Activated naive CD4-positive, alpha-beta T cell treated with anti-CD3 and anti-CD28 coated beads for 36 hours (primary cell): ENCODE measurements at places on chromosomes 1 and 21. TPM values are rescaled to one million over a fixed set of nuclear protein-coding genes. Genes with fewer than 3 reads are reported as not detected.

- DNase-seq, result no peak
Measured at GRCh38 chr1:52249831-52250230, 107.9 kb downstream of the ZFYVE9 start.

DNA sequence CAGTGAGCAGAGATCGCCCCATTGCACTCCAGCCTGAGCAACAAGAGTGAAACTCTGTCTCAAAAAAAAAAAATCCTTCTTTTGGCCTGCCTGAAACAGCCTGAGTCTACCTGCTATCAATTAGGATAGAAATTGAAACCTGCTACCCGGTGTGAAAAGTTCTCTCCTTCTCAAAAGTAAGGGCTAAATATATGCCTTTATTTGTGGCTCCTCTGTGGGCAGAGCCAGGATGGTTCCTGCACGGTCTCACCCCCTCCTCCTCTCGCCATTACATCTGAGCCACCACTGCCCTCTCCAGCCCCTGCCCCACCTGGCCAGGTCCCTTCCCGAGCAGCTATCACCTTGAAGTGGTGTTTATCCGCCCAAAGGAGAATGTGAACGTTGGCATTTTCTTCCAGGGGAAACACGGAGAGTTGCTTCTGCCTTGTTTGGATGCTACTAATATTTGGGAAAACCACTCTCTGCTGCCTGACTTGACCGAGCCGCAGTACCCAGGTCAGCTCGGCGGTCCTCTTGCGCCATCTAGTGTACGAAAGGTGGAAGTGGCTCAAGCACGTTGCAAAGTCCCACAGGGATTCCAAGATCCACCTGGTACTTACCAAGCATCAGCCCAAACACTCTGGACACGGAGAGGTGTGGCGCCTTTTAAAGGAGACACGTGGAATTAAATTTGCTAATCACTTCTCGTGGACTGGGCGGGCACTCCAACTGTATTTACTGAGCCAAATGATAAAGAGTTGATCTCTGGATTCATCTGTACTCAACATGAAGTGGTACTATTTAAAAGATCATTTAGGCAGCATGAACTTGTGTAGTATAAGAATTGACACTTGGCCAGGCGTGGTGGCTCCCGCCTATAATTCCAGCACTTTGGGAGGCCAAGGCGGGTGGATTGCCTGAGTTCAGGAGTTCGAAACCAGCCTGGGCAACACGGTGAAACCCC, 31.9 kb downstream of the SETD4 start:
- peak; percentile 78 for DNase-seq

DNA sequence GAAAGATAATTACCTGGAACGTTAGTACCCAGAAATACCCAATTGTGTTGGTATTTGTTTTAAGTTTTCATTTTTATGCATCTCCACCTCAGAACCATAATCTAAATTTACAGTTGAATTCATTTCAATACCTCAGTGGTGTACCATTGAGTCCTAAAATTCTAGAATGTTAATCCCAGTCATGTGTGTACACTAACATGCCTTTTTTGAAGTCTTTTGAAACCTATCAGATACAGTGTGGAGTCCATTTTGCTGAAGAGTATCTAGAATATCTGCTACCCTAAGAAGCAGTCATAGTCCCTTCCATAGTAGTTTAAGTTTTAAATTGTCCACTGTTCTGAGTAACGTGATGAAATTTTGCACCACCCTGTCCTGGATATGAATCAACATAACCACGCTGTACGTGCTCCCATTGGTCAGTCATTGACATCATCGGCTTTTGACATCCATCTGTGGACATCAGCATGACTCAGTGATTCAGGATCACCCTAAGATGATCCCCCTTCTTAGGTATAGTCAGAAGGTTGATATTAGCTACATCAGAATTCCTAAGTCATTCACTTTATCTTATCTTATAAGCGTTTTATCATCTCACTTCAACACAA, 7.5 kb upstream of the ASH1L start:
- DNase-seq, result no peak

Gene VAV3
- 1.3 TPM for total RNA-seq

DNA sequence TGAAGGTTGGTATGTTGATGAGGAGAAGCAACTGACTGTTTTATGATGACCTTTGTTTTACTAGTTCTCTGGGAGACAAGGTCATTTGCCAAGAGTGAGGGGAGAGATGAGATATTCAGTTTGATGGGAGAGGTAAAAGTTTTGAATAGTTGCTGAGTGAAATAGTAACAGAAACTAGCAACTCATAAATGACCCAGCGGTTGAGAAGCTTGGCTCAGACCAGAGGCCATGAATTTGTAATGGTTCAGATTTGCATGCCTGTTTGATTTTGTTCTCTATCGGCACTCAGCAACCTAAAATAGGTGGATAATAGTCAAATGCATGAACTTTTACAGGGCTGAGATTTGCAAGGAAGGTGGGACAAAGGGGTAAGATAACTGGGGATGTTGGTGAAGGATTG, 6.6 kb downstream of the CCDC30 start:
- DNase-seq, result no peak

GRCh38 chr1:212459656-212460055, 26.9 kb downstream of the NENF start:
- DNase-seq, result no peak

DNA sequence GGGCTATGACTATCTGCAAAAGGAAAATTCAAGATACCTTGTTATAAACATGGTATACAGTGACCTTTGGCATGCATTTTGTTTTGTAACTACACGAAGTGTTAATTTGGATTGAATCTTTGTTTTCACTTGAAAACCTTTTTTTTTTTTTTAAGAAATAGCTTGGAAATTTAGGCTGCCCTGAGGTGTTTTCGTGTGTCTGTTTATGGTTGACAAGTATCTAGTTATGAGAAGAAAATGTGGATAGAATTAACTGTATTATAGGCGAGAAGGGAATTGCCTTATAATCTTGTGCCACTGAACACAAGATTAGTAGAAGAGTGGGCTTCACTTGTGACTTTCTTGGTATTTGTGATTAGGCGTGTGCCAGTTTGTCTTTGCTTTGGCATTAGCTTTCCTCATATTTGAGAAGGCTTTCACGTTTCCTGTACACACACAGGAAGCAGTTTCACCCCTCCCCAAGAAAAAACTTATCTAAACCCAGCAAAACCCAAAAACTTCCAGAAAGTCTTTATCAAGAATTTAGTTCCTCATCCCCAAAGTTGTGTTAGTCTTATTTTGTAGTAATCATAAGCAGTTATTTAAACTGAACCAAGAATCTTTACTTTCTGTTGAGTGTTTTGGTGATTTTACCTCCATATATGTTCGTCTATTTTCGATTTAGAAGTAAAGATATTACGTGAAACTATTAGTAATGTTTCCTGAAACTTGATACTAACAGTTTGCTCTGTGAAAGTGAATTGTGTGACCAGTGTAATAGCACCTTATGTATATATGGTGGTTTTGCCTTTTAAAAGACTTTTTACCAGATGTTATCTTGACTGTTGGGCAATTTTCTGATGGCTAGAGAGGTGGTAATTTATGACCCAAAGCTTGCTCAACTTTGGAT, 3.8 kb downstream of the DYRK1A start:
- no peak for DNase-seq

- DNase-seq, result no peak
Measured at GRCh38 chr1:190101756-190102155, 375.9 kb downstream of the BRINP3 start.

Gene DYNLT5
- not detected for total RNA-seq

DNA sequence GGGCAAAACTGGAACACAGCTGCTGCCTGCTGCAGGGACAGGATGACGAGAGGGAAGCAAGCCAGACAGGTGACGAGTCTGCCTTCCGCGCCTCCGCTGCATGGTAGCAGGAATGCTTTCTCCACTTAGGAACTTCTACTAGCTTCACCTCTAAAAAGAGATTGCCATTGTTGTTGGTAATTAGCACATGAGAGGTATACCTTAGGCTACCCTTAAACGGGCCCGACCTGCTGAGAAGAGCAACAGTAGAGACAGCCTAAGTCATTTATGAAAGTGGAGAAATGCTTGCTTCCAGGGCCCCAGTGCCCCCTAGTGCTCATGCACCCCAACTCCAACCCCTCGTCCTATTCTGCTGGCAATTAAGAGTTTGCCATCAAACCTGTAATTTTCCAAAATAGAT, 96.9 kb upstream of the AKT3 start:
- DNase-seq, result peak; percentile 59

Gene PTAFR
- 0.05 TPM for total RNA-seq

GRCh38 chr21:32215306-32215685, 63.6 kb downstream of the MIS18A start:
- DNase-seq, result no peak

Gene RAP1GAP
- total RNA-seq, result 0.41 TPM

- DNase-seq, result peak; percentile 60
Measured at GRCh38 chr21:31161157-31161556, 122.9 kb upstream of the KRTAP19-8 start.

Gene KIAA1614
- not detected for total RNA-seq

Gene SH2D1B
- not detected for total RNA-seq

Gene TTC39A
- not detected for total RNA-seq

Gene FAM151A
- total RNA-seq, result not detected

DNA sequence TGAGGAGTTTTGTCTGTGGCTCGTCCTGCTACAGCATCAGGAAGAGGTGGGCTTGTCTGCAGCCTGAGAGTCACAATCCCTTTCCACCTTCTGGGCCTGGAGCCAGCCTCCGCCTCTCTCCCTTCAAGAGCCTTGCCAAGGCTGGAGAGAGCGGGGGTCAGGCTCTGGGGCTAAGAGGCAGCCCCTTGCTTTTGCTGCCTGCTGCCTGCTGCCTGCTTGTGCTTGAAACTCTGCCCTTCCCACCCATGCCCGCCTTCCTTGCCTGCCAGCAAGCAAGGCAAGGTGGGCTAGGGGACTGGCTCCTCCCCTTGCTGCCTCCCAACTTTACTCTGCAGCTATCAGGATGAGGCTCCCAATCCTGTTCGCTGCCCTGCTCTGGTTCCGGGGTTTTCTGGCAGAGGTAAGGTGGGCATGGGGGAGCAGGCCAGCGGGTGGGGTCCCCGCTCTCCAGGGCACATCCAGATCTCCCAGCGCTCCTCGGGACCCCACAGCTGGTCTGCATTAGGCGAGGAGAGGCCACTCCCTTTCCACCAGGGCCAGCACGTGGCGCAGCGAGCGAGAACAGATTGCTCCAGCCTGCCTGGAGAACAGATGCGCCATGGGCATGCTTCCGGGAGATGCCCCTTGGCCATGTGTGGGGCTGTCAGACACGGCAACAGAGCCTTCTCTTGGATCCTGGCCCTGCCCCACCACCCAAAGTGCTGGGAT, 7.5 kb upstream of the PTPN7 start:
- no peak for DNase-seq

GRCh38 chr1:43484367-43484766, 30.6 kb upstream of the HYI start:
- no peak for DNase-seq

Gene ERG
- not detected for total RNA-seq

DNA sequence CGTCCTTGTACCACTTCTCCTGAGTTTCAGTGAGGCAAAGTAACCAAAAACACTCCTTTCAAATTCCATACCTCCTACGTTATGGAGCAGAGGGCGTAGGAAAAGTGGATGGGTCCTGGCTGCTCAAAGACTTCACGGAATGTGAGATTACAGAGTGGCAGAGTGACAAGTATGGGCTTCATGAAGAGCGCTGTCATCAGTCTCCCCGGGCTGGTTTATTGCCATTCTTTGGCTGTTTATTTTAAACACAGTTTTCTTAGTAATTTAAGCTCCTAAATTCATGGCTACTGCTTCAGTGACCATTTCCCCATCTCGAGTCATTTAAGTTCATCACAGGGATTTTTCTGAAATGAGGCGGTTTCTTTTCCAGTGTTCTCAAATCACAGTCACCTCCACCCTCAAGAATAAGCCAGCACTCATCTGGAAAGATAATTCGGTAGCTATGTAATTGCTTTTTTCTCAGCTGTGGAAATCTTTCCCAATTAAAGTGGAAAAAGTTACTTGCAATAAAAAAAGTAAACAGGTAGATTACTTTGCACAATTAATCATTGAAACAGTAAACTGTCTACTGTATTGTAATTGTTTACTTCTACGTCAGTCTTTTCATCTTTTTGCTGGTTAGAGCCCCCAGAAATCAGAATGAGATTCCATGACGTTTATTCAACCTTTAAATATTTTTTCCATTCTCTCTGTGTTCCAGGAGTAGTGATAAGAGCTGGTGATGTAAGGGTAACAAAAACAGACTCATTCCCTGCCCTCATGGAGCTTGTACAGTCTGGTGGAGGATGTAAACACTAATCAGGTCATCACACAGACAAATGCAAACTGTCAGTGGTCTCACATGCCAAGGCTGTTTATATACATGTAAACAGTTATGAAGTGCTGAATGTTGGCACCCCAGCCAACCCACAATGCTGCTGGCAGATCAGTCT, 3.0 kb upstream of the SMYD2 start:
- no peak for DNase-seq

DNA sequence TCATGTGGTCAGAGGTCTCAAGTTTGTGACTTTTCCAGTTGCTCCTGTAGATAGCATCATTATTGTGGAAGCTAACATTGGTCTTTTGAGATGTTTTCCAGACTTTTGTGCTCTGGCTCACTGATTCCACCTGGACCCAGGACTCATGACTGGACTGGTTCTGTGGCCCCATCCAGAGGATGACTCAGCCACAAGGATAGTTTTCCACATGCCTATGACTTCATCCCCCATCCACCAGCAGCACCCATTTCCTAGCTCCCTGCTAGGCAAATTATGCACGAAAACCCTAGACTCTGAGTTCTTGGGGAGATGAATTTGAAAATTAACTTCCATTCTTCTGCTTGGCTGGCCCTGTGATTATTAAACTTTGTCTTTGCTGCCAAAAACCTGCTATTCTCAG, 949.3 kb downstream of the MRPL39 start:
- DNase-seq, result no peak

DNA sequence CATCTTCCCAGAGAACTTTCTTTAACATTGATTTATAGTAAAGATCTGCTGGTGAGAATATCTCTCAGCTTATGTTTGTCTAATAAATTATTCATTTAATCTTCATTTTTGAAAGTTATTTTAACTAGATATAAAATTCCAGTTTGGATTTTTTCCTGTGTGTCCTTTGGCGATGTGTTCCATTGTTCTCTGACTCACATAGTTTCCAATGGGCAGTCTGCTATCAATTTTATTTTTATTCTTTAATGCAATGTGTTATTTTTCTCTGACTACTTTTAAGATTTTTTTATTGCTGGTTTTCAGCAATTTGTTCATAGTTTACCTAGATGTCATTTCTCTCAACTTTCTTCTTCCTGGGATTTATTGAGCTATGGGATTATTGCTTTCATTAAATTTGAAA, 325.2 kb upstream of the POGK start:
- no peak for DNase-seq
